ENCODE measurements at places on chromosomes 11 and 22.

DNA sequence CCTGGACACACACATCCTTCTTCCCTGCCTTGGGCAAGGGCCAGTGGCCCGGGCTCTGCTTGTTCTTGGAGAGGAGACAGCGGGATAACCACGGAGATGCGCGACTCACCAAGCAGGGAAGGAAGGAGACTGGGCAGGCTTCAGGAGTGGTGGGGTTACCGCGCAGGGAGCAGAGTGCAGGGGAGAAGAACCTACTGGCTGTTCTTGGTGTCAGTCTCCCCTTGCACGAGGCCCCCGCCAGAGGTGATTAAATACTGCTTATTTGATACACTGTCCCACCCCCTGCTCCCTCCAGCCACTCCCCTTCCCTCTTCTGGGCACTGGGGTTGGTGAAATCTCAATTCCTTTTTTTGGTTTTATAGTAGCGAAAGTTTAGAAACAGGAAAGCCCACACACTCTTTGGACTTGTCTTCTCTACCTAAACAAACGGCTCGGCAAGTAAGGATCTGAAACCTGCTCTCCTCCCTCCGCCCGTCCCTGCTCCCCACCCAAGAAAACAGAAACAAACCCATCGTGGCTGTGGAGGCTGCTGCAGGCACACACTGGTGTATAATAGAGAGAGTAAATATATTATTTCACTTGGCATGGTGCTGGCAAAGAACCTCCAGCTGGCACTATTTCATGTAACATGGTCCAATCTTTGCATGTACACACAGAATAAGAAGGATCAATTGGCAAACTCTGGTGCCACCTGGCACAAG lies 10.8 kb downstream of the LARGE2 start:
- peak; percentile 9 for DNase-seq

DNA sequence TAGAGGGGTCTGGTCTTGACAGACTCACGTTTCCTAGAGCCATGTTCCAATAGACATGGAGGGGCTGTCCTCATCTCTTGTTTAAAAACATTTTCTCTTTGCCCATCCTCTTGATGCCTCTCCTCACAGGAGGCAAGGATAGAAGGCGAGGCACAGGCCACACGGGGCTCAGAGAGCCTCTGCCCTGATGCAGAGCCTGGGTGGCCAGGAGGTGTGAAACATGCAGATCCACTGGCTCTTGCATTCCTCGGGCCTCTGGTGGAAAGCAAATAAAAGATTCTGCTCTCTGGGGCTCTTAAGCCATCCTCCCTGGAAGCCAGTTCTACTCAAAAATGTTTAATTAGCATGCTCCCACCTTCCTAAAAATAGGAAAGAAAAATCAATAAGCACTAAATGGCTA lies 43.6 kb upstream of the NTM start:
- no peak for DNase-seq

DNA sequence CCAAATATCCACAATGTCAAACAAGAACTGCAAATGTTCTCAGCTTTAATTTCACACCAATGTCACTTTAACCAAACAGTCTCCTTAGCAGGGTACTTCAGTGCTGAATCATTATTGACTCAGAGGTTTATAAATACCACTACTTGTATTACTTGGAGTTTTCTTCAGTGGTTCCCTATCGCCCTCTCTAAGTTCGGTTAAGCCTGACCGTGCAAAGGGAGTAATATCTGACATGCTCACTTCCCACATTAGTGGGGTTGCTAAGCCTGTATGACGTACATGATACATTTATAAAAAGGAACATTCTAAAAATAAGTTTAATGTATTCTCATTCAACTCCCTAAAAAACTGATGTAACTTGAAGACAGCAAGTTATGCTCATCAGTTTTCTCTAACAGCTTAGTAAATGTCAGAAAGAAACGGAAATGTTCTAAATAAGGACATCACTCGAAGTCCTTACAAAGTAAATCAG lies 93.1 kb upstream of the ZC3H12C start:
- peak; percentile 66 for DNase-seq

DNA sequence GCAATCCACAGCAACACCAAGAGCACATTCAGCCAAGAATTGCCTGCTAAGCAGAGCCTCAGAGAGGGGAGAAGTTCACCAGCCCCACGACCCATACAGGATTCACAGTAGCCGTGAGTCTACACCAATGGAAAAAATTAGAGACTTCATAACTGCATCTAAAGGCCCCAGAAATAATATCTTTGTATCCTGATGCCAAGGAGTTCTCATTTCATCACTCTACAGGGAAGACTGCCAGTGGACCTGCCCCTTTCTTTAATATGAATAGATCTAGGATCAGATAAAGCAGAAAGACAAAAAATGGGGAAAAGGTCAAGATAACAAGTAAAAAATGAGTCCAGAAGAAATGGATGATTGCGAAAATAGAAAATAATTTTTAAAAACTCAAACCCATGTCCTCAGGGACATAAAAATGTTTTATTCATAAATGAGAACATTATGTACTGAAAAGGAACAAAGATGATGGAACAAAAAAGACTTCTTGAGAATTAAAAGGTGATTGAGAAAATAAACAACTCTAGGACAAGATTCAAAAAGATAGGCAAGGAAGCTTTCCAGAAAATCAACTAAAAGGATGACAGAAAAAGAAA lies 9.5 kb downstream of the APOL3 start:
- peak; percentile 28 for DNase-seq

- DNase-seq = no peak
Observed at GRCh38 chr11:125331357-125332035, 164.6 kb downstream of the FEZ1 start.

DNA sequence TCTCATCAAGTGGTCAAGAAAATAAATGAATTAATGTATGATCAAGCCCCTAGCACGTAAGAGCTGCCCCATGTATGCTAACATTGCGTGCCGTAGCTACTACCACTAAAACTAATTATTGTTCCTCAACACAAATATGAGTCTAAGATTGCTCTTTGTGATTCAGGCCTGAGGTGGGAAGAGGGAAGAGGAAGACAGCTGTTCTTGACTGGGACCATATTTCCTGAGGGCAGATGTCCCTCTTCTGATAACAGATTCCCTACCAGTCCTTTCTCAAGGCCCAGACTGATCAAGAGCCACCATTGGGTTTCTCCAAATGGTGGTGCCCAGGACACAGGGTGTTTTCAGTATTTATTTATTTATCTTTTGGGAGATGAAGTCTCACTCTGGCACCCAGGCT lies 87.2 kb upstream of the CADM1 start:
- no peak for DNase-seq

DNA sequence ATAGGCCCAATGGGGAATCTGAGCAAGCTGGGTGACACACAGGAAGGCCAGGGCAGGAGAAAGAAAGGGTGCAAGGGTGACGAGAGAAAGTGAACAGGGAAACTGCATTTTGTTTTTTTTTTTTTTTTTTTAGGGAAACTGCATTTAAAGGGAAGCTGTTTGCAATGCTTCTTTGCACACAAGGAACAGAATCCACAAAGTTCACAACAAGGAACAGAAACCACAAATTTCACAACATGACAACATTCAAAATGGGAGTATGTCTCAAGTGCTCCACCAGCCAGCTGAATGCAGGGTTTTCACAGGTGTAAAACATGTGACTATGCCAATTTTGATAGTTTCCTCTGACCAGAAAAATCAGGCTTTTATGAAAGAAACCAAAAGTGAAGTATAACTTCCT lies 6.8 kb upstream of the PLAAT3 start:
- DNase-seq = no peak

GRCh38 chr11:72776844-72777754 lies 16.7 kb downstream of the STARD10 start:
- DNase-seq = no peak

Data from MCF 10A (cell line).